Esophagus muscularis mucosa (tissue), 4 donors: ENCODE measurements at places on chromosomes 7 and 10.

- no peak for DNase-seq
These were observed 595 bp downstream of the TBL2 start for GRCh38 chr7:73577627-73578341.

GRCh38 chr10:89738551-89739209 lies 37.3 kb downstream of the KIF20B start:
- DNase-seq: no peak

- no peak for DNase-seq
These were observed 2.0 kb downstream of the PRR15 start for GRCh38 chr7:29565634-29565981.

DNA sequence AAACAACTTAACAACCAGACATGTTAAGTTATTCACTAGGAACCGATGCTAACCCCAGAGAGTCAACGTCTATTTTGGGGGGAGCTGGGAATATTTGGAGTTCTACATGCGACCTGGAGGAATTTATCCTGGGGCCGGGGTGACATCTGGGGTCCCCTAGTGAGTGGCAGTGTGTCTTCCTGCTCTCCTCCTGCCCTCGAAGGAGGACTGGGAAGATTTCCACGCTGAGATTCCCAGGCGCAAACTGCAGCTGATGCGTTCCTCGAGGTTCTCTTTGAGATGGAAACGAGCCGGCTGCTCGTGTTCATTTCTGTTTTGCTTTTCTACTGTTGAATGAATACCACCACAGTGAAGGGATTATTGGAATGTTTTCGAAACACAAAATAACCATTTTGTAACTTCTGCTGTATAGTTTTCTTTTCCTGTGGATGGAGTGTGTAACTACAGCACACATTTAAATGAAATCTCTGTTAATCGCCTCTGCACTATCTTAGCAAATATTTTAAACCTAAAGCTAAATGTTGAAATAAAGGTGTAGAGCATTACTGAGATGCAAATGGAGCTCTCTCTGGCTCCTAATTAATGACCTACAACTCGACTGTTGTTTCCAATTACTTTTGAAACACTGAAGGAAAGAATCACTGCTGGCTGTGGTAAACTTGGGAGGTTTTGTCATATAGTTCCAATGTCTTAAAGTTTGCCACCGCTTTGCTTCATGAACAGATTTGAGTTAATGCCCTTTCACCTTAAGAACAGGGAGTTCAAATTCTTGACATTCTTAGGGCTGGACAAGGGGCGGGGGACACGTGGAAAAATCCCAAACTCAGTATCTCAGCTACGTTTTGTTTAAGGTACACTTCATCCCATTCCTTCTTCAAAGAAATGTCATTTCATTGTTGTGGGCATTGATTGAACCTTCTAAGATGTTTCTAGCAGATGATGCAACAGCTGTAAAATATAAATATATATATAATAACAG lies 21.1 kb downstream of the GATA3 start:
- no peak for DNase-seq

DNA sequence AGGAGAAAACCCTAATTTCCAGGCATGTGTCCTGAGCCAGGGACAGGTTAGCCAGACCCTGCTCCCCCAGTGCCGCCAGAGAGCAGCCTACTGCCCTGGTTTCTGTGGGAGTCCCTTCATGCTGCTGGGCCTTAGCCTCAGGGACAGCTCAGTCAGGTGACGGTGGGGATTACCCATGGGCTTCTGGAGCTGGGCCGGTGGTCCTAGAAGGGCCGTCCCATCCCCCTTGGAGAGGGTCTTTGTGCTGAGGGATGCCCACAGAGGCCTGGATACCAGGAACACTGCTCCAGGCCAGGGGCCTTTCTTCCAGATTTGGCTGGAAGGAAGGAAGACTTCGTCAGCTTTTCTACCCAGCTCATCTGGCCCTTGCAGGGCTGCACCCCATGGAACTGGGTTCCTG lies 71.4 kb upstream of the ZNF722 start:
- DNase-seq: no peak

- DNase-seq: no peak
These were observed 132.1 kb downstream of the COL26A1 start for GRCh38 chr7:101494602-101495329.

GRCh38 chr7:28208506-28208905 lies 27.9 kb upstream of the JAZF1 start:
- DNase-seq: no peak

DNA sequence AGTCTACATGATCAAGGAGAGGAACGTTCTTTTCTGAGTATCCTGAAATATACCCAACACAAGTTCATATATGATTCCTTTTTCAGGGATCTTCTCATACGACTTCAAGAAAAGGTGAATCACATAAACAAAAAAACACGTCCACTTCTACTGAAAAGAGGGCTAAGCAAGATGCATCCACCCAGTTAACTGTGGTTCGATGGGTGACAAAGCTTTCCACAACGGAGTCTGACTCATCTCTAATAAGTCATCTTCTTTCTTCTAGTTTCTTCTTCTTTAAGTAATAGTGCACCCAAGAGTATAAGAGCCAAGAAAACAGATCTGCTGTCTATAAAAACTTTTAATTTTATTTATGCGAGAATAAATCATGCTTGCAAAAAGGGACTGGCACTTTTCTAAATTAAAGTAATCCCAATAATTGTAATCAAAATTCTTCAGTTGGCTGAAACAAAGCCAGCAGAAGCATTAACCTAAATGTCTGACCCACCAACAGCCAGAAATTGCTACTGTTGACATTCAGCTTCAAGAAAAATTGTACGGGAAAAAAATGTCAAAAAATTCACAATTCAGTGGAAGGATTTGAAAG lies 146.9 kb upstream of the ANK3 start:
- no peak for DNase-seq

DNA sequence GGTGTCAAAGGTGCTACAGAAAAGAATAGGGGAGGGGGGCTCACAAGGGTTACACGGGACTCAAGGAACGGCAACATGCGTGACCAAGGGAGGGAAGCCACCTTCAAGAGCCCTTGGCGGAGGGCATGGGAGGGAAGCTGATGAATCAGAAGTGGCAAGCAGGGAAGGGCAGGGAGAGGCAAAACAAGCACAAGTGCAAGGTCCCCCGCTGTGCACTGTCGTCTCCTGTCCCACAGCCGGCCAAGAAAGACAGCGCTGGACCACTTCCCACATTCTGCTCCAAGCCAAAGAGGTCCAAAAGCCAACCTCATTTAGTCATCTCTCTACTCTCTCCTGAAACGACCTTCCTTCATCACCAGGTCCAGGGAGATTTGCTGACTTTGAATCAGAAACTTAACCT lies 102.7 kb downstream of the CALN1 start:
- DNase-seq: no peak

DNA sequence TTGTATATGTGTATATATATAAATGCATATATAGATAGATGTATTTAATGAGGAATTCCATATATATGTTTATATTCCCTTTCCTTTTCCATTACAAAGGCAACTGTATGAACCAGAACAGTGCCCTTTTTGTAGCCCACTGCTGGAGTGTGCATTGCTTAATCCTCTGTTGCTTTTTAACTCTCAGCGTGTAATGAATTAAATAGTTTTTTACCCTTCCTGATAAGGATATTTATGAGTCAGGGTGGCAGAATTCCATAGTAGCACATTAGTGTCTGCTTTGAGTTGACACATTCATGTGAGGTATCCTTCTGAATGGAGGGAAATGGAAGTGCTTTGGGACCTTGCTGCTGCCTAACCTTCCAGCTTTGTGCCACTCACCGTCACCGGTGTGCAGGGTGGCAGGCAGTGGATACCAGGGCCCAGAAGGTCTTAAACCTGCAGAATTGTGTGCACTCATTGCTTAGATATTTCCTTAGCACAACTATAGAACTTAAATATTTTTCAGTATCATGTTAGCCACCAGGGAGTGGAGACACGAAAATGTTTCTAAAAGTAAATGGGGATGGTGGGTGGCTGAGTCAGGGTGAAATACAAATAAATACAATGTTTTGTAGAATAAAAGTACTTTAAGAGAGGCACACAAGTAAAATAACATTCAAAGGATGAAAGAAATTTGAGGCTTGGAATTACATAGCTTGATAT lies 117.9 kb downstream of the SND1 start:
- DNase-seq: no peak

DNA sequence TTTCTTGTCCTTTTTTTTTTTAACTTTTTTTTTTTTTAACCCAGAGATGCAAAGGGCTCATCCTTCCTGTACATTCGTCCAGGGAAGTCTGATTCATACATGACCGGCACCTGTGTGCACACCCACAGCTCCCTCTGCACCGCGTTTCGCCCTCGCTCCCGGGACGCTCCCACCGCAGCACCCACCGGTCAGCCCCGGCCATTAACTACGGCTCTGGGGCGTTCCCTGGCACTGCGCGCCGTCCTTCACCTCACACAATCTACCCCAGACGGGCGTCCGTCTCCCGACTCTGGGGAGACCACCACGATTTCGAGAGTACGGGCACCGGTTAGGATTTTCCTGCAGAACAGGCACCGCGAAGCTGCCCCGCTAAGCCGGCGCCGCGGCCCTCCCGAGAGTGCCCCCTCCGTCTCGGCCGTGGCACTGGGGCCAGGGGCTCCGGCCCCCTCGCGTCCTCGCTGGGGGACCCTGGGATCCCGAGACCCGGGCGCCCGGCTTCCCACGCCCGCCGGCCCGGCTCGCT lies 452 bp downstream of the ATE1 start:
- DNase-seq: no peak

DNA sequence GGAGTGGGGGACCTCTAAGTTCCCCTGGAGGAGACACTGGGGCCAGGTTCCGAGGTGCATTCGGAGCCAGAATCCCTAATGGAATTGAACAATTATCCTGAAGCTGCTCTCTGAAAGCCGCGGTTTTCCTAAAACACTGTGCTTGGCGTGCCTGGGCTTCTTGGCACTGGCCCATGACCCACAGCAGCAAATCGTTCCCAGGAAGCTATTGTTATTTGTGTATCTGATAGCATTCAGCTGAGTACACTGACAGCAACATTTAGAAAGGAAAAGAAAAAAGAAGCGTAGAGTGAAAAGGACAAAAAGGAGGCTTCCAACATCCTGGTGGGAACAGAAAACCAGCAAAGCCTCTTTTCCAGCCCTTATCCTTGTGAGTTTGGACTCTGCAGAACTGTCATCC lies 339.8 kb downstream of the FRMD4A start:
- no peak for DNase-seq

- no peak for DNase-seq
These were observed 59.1 kb downstream of the CSTF2T start for GRCh38 chr10:51640120-51640819.

- peak; percentile 68 for DNase-seq
These were observed 233.5 kb downstream of the TCF7L2 start for GRCh38 chr10:113183573-113183972.
